ENCODE measurements at places on chromosomes 2 and 18. TPM values are rescaled to one million over a fixed set of nuclear protein-coding genes. Genes with fewer than 3 reads are reported as not detected.
A peak's percentile ranks its signal among the peaks of the same experiment; 100 is the strongest.

DNA sequence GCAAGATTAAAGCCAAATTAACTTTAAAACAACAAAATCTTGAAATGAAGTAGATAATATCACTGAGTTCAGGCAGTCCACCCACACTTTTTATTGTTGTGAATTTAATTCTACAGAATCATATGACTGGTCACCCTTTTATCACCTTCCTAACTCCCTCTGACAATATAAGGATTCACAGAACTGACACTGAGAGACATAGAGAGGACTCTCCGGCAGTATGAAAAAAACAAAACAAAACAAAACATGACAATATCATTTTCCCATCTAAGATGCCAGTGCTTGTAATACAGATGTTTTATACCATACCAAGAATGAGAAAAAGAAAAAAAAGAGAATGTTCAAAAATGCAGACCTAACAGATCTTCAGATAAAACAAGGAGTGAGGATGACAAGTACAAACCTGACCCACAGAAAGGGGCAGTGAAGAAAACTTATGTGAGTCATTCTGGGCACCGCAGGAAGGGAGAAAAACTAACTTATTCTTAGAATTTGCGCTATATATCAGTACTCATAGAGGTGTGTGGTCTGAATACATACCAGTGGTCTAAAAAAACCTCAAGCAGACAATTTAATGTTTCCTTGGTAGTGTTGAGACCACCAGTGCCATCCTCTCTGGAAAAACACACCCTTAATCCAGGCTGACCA, 136.6 kb downstream of the ZAP70 start:
- no peak for DNase-seq

- DNase-seq: no peak
Observed at GRCh38 chr2:7866825-7867224, 815.0 kb upstream of the ID2 start.

The ACVR2A gene
- 10.2 TPM for total RNA-seq

DNA sequence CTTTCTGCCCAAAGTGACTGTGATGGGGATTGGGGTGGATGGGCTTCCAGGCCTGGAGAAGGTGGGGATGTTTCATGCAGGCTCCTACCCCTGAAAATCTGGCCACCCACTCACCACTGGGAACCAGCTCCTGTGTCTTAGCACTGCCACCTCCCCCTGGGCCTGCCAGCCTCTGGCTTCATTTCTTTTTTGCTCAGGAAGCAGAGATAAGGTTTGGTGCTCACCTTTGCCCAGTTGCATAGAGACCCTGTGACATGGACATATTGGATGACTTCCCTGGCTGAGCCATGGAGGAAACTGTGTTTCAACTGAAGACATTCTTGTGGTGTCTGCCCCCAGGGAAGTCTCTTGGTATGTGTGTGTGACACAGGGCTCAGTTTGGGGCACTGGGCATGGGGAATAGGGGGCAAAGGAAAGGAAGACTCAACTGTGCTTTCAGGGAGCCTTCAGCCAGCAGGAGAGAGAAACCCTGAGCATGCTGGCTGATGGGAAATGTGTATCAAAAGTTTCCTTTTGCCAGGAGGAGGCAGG, 16.7 kb downstream of the CTIF start:
- no peak for DNase-seq

DNA sequence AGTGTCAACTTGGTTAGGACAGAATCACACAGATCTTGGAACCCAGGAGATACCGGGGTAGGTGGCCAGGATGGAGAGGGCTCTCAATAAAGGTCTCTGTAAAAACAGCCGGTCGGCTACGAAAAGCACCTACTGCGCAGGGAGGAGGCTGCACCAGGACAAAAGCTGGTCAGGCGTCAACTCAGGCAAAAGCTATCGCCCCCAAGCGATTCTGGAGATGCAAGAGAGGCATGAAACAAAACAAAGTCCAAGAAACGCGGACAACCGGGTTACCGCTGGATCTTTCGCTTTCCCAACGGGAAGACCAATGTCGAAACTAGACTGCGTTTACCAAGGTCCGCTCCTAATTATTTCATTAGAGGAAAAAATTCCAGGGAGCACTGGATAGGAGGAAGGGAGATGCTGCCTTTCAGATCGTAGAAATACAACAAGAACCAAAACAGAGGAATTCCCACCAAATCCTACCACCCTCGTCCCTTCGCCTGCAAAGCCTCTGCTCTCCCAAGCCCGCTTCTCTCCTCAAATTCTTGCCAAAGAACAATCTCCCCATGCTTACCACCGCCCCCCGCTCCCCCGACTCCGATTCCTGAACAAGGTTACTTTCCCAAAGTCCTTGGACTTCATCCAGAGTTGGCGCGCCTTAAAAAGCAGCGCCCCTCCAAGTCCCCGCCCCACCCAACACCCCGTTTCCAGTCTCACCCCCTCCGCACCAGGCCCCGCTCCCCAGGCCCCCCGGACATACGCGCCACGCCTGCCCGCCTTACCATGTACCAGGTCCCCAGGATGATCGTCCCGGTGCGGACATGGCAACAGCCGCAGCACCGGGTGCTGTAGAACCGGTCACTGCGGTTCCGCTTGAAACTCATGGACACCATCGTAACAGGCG, 539 bp downstream of the LAPTM4A start:
- DNase-seq: peak; percentile 60

DNA sequence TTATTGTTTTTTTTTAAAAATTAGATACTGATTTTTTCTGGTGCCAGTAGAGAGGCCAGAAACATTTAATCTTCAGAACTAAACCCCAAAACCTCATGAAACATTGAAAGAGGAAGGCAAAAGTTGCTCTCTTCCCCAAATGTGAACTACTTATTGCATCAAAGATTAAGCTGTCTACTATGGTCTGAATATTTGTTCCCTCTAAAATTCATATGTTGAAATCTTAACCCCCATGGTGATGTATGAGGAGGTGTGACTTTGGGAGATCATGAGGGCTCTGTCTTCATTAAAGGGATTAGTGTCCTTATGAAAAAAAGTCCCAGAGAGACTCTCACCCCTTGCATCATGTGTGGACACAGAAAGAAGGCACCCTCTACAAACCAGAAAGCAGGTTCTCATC, 28.2 kb upstream of the SLC8A1 start:
- no peak for DNase-seq

The CLHC1 gene
- total RNA-seq: 5.6 TPM

- DNase-seq: no peak
Observed at GRCh38 chr18:10245846-10246175, 208.6 kb upstream of the APCDD1 start.

The C2orf15 gene
- total RNA-seq: 0.22 TPM

DNA sequence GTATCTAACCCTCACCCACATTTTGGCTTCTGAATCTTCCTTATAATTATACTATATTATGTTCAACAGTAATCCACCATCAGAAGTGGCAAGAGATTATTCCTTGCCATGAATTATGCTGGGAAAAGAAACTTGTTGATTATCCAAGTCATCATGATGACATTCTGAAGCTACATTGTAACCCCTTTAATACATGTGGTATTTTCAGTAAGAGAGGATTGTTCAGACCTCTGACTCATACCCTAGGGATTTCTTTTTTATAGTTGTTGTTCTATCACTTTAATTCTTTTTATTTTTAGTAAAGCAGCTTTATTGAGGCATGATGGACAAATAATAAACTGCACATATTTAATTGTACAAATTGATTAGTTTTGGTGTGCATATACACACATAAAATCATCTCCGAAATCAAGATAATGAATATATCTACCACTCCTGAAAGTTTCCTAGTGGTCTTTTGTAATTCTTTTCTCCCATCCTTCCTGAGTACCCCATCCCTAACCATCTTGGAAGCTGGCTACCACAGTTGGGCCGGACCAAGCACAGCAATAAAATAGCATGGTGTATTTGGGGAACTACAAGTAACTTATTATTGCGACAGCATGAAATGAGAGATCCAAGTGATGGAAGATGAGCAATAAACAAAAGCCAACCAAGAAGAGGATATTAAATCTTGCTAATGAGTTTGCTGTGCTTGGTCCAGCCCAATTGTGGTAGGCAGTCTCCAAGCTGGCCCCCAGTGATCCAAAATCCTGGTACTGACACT, 159.9 kb downstream of the BARD1 start:
- DNase-seq: no peak

GRCh38 chr2:139628931-139629330, 848.7 kb upstream of the NXPH2 start:
- DNase-seq: no peak

- no peak for DNase-seq
Observed at GRCh38 chr2:121907928-121908327, 152.5 kb downstream of the TSN start.

DNA sequence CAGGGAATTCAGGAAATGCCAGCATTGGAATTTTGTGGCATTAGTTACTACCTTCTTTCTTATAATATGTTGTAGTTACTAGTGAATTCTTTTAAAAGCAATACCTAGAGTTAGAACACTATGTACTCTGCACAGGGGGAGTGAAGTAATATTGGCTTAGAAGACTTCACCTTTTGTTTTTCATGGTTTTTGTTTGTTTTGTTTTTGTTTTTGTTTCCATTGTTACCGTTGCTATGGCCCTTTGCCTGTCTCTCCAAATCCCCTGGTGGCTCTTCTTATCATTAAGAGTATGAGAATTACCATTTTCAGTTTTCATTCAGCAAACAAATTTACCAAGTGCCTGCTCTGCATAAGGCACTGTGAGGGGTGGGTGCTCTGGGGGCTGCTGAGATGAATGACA, 160.1 kb downstream of the HAUS1 start:
- no peak for DNase-seq

DNA sequence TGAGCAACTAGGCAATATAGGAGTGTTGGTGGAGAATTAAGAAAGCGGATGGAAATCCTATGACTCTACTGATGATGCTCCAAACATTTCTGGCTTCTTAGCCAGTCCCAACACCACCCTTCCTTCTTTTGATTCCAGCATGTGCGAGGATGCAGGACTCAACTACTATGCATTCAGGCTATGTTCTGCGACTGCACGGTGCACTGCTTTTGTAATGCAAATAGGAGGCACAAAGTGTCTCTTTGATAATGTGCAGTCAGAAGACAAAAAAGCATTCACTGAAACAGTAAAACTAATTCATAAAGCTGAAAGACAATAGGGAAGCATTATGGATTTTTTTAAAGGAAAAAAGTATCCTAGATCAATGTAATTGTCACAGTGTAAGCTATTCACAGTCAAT, 106.7 kb downstream of the MEIS1 start:
- no peak for DNase-seq

The EVX2 gene
- total RNA-seq: not detected

- no peak for DNase-seq
Observed at GRCh38 chr2:229582151-229582550, 132.2 kb downstream of the DNER start.

DNA sequence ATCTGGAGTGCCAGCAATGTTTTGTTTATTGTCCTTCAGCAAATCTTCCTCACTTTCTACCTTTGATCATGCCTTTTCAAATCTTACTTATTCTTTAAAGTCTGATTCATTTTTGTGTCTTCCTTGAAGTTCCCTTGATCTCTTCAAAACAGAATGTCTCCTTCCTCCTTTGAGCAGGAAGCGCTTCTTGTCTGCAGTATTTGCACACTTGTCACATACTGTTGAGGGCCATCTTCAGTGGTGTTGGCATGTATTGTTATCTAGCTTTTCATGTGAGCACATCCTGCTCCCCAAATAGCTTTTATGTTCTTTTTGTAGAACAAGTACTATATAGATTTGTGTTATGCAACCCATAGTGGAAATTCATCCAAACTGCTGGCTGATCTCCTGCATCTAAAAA, 5.9 kb upstream of the CERS6 start:
- DNase-seq: no peak

DNA sequence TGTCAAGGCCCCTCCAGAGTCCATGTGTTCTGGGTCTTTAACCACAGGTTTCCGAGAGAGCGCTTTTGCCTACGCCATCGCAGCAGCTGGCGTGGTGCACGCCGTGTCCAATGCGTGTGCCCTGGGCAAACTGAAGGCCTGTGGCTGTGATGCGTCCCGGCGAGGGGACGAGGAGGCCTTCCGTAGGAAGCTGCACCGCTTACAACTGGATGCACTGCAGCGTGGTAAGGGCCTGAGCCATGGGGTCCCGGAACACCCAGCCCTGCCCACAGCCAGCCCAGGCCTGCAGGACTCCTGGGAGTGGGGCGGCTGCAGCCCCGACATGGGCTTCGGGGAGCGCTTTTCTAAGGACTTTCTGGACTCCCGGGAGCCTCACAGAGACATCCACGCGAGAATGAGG, 9.3 kb downstream of the WNT10A start:
- DNase-seq: no peak

All from Right ventricle myocardium superior (tissue), 1 donor.